ENCODE measurements at places on chromosomes 1 and 21.

GRCh38 chr1:171625225-171625624 is 3.2 kb downstream of the MYOCOS start:
- DNase-seq = no peak

DNA sequence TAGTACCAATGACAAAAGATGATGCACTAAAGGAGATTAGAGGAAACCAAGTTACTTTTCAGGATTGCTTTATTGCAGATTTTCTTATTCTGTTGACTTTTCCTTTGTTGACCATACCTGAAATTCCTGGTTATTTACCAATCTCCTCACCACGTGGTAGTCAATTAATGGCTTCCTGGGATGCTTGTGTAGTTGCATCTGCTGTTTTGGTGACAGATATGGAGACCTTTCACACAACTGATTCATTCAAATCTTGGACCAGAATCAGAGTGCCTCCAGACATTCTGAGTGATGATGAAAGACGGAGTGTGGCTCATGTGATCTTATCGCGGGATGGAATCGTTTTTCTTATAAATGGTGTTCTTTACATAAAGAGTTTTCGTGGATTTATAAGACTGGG is 91.3 kb downstream of the CATSPERE start:
- no peak for DNase-seq

DNA sequence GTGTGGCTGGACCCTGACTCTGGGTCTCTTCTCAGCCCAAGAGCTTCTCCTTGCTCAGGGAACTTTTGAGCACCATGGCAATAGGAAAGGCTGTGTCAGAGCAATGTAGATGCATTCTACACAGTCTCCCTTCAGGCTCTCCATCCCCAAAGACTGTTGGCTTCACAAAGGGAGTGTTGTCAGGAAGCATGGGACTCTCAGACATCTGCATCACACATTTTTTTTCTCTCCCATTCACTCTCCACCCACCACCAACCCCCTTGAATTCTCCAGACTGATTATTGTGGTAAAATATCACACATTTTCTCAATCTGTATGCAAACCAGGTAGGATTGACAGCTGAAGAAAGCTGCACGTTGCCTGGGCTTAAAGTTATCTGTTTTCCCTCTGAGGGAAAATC is 105.4 kb upstream of the WARS2 start:
- DNase-seq = no peak

DNA sequence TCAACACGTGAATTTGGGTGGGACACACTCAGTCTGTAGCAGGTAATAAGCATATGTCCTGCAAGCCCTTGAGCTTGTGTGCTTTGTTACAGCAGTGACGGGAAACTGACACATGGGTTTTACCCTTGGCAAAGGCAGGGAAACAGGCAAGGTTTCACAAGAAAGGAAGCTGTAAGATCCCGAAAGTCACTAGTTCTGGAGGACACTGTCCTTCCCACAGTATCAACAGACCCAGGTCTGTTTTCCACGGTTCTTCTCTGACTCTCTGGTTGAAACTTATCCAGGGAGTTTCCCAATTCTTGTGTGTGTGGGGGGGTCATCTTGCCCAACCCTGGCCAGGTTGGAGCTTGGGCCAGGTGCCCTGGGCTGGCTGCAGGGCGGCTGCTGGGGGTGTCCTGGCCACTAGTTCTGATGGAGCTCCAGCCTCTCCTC is 29.3 kb upstream of the ZBTB21 start:
- DNase-seq = no peak

GRCh38 chr1:38589036-38589435 is 270.5 kb downstream of the RRAGC start:
- DNase-seq = no peak

DNA sequence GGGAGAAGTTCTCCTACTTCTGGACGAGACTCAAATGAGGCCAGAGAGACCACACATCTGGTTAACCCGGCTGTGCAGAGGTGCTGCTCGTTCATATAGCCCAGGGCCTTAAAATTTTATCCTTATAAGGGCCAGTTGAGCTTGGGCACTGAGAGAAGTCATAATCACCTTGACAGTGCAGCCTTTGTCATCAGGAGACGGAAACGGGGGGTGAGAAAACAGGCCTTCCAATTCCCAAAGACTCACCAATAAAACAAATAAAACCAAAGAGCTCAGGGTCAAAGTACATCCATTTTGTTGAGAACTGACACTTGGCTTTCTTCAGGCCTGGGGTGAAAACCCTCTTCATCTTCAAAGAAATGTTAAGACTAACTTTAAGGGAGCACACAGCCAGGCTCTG is 167.1 kb downstream of the TGFBR3 start:
- no peak for DNase-seq

DNA sequence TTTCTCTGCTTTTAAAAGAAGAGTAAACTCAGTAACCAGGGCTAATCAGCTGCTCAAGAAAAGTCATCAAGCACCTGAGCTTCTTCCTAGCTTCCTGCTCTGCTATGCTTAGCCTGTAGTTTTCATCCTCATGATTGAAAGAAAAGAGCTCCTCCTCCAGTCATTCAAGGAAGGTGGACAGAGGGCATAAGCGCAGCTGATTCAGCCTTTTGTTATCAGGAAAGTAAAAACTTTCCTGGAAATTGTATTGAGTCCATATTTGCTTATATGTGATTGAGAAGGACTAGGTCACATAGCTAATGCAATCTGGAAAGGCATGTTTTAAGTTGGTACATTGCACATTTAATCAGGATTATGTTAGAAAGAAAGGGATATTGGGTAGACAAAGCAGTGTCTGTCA is 8.5 kb upstream of the BACH1 start:
- DNase-seq = no peak

DNA sequence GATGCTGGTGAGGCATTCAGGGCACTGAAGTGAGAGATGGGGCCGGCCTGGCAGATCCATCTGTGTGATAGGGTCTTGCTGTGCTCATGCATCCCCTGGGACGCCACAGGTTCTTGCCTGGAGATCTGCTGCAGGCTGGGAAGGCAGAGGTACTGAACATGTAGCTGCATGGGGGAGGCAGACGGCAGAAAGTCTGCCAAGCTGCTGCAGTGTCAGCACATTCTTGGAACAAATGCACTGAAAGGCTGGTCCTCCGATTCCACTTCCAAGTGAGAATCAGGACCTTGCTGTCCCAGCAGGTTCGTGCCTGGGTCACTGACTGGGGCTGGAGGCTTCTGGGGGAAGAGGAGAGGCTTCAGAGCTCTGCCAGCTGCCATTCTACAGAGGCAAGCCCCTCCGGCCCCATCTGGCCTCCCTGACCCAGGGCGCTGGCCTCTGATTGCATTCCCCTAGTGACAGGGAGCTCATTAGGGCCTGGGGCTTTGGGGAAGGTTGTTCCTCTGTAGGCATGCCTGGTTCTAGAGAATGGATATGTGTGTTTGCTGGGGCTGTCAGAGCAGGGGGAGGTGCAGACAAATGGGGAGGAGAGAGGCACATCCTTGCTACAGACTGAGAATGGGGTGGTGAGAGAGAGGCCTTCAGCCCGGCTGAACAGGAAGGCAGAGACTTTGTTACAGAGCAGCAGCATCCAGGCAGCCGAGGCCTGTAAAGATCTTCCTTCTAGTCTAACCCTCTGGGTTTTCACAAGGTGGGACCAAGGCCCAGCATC is 174.0 kb downstream of the TRABD2B start:
- DNase-seq = no peak

DNA sequence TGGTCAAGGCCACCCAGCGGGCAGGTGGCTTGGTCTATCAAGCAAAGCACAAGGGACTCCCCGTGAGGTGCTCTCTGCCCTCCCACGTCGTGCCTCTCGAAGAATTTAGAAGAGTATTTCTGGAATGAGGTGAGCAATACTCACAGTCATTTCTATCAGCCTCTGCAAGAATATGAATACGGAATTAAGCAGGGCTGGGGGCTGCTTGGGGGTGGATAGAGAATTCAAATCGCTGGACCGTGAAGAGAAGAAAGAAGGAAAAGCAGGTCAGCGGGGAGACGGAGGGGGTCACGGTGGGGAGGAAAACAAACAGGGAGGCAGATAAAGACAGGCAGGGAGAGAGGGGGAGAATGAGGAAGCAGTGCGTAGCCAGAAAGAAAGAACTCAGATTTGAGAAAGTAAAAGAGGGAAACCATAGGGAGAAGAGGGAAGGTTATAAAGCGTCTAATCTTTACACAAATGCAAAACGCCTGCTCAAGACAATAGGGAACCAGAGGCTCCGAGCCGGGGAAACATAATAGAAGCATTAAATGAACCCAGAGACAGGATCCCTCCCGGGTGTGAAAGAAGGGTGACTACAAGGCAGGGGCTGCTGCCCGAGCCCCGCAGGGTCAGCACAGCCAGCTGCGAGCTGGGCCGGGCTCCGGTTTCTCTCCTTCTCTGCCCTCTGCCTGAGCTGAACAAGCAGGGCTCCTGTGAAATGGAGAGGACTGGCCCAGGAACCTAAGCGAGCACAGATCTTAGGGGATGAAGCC is 2.1 kb upstream of the EDN2 start:
- no peak for DNase-seq

GRCh38 chr1:64518692-64519481 is 49.0 kb downstream of the CACHD1 start:
- no peak for DNase-seq

GRCh38 chr1:10263450-10264082 is 53.2 kb downstream of the KIF1B start:
- DNase-seq = no peak

DNA sequence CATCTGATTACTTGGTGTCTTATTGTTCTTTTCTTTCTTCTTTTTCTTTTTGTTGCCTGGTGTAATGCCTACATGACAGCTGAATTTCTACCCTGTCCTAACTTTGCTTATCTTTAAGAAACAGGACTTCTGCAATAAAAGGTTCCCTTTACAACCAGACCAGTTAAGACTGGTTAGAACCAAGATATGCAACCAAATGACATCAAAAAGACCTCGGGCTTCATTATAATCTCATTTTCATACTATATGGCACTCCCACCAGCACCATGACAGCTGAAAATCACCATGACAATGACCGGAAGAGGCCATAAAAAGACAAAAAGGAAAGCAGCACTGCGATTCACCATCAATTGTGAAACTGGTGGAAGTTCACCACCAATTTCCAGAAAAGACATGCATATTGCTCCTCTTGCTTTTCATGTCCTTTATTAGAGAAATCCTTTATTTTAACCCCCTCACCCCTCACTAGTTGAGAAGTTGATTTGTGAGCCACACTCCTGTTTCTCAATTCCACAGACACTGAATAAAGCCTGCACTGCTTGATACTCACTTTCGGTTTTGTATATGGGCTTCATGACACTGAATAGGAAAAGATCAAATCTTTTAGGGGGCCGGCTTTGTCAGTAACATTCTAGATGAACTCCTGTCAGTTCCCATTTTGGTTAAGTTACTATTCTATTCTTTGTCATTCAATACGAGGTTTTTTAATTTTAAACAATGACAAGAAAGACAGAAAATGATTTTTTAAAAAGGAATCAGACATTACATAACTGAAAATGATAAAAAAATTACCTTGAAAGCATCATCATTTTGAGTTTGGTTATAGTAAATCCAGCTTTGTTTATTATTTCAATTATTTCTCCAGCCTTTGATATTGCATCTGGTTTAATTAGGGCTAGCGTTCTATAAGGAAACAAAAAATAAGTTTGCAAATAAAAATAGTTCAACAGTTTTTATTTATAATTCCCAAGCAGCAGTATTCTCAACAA is 58.1 kb downstream of the NME7 start:
- DNase-seq = no peak

DNA sequence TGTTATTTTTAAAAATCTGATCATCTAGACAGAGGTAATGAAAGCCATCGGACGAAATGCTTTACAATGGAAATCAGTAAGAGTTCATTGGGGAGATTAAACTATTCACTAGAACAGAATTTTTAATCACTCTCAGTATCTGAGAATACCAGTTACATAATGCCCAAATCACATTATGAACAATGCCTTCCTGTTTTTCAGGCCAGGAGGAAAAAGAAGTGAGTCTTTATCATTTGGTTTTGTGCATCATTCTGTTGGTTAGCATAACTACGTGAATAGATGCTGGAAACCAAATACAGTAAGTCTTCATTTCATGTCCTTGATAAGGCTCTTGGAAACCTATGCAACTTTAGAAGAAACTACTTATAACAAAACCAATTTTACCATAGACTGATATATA is 18.0 kb upstream of the ASB17 start:
- DNase-seq = no peak

- DNase-seq = no peak
These were observed 28.1 kb downstream of the TMEM50B start for GRCh38 chr21:33451634-33452071.

- no peak for DNase-seq
These were observed 70.8 kb upstream of the CASZ1 start for GRCh38 chr1:10867138-10867721.

- DNase-seq = no peak
These were observed 189.3 kb upstream of the EDN2 start for GRCh38 chr1:41673806-41674205.

DNA sequence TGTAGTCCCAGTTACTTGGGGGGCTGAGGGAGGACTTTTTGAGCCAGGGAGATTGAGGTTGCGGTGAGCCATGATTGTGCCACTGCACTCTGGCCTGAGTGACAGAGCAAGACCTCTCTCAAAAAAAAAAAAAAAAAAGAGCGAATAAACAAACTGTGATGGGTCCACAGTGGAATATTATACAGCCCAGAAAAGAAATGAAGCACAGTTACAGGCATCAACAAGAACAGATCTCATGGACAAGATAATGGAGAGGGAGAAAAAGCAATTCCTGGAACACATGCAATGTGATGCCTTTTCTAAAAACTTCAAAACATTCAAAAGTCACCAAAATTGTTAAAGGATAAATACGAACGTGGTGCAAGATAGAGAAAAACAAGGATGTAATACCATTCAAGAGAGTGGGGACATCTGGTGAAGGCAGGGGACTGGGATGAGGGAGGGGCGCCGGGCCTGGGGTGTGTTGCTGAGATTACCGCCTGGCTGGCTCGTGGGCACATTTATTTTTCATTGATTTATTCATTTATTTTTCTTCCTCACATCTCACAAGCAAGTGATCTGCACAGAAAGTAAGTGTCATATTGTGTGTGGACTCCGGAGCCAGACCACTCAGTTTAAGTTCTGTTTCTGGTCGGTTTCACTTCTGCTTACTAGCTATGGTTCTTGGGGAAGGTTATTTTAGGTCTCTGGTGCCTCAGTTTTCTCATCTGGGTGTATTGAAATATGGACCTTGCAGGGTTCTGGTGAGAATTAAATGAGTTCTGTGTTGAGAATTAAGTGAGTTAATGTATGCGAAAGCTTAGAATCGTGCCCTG is 30.1 kb downstream of the ABCG1 start:
- DNase-seq = no peak
